Kidney tubule cell (primary cell): ENCODE measurements at places on chromosomes 6 and 20.

- no peak for DNase-seq
Measured at GRCh38 chr20:57999465-58000111, 228.9 kb downstream of the ANKRD60 start.

DNA sequence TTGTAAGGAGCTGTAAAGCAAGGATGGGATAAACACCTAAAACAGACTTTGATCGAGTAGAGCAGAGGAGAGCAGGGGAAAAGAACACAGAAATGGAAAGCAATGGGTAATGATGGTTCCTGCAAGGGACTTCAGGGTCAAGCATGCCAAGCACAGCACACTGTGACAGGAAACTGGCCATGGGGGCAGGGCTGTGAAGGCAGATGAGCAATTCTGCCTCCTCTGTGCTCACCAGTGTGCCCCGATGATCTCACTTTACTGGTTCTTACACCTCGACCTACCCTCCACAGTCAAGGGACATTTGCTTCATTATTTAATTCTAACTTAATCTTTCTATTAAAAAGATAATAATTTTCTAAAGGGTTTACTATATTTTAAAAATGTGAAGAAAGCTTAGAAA, 21.6 kb upstream of the MYB start:
- DNase-seq, result peak; percentile 56

- peak; percentile 8 for DNase-seq
Measured at GRCh38 chr20:59617221-59617620, 12.9 kb downstream of the PHACTR3 start.

DNA sequence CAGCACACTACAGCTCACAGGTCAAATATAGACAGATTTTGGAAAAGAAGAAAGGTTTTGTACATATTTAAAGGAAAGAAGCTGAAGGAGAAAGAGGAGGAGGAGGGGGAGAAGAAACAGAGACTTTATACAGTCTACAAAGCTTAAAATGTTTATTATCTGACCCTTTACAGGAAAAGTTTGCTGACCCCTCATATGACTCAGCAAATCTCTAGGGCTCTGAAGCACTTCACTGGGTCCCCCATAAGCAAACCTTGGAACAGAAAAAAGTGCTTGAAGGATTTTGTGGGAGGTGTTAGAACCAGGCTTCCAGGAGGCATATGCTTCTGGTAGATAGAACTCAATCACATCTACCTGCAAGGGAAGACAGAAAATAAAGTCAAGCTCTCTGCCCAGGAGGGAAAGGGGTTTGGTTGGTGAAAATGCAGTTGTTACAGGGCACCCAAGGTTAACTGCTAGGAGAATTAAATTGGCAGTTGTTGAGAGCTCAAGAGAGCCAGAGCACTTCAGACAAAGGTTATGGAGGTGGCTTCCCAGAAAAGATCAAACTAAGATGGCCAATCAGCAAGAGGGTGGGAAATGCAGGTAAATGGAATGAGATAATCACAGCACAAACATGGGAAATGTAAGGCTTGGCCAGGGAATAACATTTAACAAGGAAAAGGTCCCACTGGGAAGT, 207.4 kb upstream of the SGK1 start:
- no peak for DNase-seq

DNA sequence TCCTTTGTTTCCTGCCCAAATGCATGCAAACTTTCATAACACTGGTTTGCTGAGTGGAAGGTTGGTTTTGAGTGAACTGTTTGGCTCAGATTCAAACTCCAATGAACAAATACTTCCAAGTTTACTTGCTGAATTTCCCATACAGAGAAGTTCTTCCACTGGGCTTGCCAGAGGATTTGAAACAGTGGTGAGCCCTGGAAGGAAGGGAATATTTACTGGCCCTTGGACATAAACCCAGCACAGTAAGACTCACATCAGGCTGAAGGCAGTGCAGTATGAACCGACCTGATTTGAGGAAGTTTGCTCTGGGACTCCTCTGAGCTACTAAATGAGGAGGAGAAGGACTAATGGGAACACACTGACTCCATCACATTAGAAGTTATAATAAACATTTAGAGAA, 3.8 kb downstream of the TRAF3IP2 start:
- no peak for DNase-seq

GRCh38 chr6:102571236-102571908, 1177.9 kb downstream of the GRIK2 start:
- DNase-seq, result no peak

DNA sequence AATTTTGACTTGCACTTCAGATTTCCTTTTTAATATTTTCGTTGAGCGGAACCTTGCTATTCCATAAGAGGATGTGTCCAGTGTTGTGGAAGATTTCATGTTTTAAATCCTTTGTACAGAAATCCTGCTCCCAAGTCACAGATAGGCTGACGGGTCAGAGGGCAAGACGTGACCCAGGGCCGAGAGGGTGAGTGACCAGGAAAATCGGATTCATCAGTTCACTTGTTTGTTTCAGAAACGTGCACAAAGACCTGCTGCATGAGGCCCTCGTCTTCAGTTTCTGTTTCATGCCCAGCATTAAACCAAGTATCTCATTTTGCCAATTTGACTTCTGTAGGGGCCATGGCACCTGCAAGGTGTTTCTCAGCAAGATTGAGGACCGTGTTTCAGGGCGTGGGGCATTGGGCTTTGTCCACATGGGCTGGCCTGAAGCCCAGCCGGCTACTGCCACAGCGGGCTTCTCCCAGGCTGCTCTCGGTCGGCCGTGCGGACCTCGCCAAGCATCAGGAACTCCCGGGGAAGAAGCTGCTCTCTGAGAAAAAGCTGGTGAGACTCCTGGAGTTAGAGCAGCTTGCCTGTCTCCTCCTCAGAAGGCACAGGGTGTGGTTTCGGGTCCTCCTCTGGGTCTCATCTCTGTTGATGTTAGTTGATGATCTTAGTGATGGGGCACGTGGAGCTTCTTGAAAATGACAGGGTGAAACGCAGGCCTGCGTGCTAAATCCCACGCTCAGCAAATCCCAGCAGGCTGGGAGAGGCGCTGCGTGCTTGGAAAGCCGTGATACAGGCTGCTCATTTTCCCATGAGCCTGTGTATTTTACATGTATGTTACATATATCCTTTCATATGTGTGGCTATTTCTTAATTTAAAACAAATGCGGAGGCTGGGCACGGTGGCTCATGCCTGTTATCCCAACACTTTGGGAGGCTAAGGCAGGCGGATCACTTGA, 10.5 kb downstream of the MTG2 start:
- DNase-seq, result no peak

GRCh38 chr6:151494235-151494935, 568 bp downstream of the CCDC170 start:
- DNase-seq, result peak; percentile 74

GRCh38 chr20:32159766-32160221, 47.7 kb downstream of the PLAGL2 start:
- DNase-seq, result no peak

DNA sequence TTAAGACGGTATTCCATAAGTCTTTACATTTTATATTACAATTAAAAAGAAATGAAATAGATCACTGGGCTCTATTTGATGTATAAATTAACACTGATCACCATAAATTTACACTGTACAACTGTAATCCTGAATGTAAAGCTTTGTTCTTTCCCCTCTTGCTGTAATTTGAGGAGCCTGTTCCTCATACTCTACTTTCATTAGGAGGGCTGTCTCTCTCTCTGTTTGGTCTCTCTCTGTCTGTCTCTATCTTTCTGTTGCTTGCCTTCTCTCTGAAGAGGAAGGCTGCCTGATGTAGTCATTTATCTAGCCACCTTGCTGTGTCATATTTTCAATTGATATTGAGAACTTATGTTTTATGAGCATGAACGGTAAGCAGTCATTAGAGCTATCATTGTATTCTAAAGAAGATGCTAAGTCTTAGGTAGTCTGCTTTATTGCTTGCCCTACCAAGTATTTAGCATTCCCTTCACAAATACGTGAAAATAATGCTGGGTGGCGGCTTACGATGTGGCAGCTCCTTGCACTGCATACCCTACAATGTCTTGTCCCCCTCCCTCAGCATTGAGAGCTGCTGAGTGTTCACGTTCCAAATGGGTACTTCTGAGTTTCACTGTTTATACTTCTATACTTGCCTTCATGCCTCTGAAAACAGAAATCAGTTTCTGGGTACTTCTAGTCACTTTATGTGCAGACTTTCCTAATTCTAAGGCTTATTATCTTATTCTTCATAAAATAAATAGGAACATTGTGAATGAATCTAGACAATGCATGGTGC, 205.5 kb downstream of the NKAIN2 start:
- no peak for DNase-seq

- DNase-seq, result peak; percentile 73
Measured at GRCh38 chr6:132272776-132273175, 128.5 kb downstream of the MOXD1 start.

- DNase-seq, result peak; percentile 51
Measured at GRCh38 chr6:3526962-3527650, 70.3 kb upstream of the SLC22A23 start.

GRCh38 chr6:44771647-44772415, 384.3 kb downstream of the CDC5L start:
- DNase-seq, result no peak

- no peak for DNase-seq
Measured at GRCh38 chr6:169082093-169082492, 171.6 kb downstream of the THBS2 start.

DNA sequence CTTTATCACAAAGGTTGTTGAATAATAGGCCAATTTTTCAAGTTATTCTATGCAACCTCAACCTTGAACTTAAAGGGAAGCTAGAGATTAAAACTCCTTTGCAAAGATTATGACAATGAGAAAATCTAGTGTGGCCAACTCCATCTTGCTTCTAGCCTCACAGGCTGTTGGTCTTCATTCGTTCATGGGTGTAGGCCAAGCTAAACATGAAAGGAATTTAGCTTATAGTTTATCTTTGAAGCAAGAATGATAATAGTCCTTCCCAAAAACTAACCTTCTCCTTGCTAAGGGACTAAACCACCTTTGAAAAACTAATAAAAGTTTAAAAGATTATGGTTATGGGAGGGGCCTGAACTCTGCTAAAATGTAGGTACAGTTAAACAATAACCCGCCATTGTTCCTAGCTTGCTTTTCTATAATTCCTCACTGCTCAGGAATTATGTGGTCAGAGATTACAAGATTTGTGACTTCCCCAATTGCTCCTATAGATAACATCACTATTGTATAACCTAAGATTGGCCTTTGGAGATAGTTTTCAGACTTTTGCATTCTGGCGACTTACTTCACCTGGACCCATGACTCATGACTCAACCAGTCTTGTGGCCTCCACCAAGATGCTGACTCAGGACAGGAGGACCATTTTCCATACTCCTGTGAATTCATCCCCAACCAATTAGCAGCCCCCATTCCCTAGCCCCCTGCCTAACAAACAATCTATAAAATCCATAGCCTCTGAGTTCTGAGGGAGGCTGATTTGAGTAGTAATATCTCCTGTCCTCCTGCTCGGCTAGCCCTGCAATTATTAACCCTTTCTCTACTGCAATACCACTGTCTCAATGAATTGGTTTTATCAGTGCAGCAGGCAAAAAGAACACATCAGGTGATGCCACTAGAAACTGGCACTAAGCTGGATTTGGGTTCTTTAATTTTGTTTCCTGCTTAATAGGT, 154.5 kb downstream of the CD83 start:
- DNase-seq, result peak; percentile 88

DNA sequence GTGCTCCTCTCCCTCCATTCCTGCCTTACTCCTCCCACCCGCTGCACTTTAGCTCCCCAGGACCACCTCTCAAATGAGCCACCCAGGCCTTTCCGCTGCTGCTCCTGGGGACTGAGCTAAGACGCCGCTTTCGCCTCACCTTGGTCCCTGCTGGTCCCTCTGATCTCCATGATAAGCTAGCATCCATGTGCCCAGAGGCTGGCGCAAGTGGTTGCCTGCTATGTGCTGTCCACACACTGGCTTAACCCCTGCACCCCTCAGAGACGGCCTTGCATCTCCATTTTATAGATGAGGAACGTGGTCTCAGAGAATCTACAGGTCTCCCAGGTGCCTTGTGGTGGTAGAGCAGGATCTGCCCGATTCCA, 160.1 kb upstream of the PMEPA1 start:
- DNase-seq, result no peak

- peak; percentile 37 for DNase-seq
Measured at GRCh38 chr6:57242505-57242904, 20.4 kb upstream of the RAB23 start.

- DNase-seq, result no peak
Measured at GRCh38 chr6:127886603-127887002, 14.3 kb downstream of the THEMIS start.

DNA sequence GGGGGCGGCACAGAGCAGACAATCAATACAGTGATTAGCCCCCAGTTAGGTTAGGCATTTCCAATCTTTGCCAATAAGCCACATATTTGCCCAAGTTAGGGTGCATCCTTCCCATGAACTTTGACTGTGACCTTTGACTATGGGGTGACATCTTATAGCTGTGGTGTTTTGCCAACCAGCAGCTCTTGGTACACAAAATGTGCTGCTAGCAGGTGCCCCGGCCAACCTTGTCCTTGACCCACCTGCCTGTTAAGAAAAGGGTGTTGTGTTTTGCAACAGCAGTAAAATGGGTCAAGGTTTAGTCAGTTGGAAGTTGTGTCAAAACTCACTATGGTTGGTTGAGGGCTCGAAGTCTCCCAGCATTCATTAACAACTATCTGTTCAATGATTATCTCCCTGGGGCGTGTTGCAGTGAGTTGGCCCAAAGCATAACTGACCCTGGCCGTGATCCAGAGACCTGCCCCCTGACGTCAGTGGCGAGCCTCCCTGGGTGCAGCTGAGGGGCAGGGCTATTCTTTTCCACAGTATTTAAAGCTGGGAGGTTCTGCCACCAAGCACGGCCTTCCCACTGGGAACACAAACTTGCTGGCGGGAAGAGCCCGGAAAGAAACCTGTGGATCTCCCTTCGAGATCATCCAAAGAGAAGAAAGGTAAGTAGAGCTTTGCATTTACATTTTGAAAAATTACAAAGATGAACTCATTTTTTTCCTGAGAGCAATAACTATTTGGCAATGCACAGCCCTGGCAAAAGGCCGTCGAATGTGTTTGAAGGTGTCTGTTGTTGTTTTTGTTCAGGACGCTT, at the start of gene PCK1:
TSS of gene PCK1 (plus strand) at position 557 of the 802 bp plus-strand sequence. CDS start 302 bp downstream, outside the sequence.
- peak; percentile 92 for DNase-seq
